Foreskin keratinocyte (primary cell): ENCODE measurements at places on chromosomes 3 and 15.

- DNase-seq, result no peak
Measured at GRCh38 chr3:73520931-73521461, 103.7 kb downstream of the PDZRN3 start.

GRCh38 chr3:116002235-116002634 is 378.9 kb downstream of the GAP43 start:
- no peak for DNase-seq

GRCh38 chr3:127073941-127074820 is 91.3 kb downstream of the PLXNA1 start:
- DNase-seq, result peak; percentile 16

DNA sequence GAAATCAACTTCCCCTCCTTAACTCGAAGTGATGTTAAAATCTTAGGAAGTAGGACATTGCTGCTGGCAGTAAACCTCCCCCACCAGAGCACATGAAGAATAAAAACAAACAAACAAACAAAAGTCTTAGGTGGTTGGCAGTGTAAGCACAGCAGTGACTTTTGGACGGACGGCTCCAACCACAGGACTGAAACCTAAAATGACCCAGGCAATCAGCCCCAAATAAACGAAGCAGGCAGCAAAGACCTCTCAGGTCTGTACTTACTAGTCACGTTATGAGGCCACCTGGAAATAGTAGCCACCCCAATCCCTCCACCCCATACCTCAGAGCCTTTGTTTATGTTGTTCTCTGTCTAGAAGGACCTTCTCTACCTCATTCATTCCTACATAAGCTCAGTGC is 33.5 kb upstream of the HES1 start:
- no peak for DNase-seq

DNA sequence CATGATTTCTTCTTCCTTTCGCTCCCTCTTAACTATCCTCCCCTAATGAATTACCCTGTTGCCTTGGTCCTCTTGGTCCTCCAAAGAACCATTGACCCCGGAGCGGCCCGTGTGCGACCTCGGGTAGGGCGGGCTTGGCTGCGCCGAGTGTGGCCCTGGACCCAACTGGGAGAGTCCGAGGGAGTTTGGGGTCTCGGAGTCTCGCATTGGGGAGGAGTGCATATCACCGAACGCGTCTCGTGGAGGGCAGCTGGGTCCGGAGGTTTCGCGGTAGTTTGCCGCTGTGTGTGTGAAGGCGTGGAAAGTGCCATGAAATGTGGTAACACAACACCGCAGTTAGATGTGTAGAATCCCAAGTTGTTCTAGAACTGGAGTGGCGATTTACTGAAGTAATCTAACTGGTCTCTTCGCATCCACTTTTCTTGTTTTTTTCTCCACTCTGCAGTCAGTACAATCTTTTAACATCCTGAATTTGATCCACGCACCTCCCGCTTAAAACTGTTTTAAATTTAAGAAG is 363 bp downstream of the GTF2E1 start:
- peak; percentile 16 for DNase-seq

DNA sequence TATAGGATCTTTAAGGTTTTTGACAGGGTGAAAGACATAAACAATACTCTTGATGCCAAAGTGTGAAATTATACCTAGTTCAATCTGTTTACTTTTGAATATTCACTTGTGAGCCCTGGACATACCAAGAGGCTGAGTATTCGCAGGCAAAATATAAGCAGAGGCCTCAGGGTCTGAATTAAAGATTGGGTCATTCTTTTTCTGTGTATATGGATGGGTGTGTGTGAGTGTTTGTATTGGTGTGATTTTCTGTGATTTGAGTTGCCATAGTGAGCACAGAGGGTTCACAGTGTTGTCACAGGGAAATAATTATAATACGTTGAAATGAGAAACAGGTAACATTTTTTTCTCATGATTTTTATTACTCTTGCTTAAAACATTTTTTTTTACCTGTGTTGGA is 770.7 kb upstream of the ALCAM start:
- DNase-seq, result no peak

DNA sequence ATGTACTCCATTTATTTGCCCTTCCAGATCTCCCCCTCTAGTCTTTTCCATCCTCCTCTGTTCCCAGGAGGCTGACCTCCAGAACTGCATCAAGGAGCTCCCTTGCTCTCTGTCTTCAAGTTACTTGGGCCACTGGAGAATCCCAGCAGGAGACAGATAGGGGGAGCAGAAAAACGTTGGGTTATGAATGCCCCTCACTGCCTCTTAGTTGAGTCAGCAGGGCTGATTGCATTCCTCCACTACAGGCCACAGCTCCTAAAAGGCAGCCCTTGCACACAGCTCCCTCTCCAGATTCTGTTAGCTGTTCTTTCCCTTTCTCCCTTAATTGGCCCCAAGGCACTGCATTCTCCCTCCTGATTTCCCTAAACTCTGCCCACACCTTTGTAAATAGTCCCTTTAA is 12.4 kb upstream of the CEP152 start:
- DNase-seq, result no peak

DNA sequence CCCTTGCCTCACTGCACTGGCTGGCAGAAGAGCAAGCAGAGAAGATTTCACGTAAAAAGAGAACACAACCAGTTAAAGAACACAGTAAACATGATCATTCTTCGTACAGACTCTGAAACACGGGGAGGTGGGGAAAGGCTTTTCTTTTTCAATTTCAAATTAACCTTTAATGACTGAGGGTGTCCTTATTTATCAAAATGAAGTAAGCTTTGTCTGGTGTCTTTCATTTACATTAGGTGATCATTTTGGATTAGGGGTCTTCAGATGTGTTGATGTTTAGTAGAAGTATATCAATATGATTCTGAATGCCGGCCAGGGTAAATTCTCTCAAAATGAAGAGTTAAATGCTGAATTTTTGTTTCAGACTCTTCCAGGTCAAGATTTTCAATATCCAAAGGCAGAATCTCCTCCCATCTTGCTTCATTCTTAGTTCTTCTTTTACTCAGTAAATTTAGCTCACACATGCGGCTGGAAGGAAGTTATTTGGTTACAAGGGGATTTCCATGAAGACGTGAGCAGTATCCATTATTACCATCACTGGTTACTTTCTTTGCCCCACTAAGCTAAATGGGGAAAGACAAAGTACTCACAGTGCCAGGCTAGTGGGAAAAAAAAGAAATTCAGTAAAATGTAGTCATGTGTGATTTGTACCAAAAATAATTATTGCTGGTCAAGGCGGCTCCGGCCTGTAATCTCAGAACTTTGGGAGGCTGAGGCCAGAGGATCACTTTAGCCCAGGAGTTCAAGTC is 272.2 kb upstream of the NR2F2 start:
- no peak for DNase-seq

DNA sequence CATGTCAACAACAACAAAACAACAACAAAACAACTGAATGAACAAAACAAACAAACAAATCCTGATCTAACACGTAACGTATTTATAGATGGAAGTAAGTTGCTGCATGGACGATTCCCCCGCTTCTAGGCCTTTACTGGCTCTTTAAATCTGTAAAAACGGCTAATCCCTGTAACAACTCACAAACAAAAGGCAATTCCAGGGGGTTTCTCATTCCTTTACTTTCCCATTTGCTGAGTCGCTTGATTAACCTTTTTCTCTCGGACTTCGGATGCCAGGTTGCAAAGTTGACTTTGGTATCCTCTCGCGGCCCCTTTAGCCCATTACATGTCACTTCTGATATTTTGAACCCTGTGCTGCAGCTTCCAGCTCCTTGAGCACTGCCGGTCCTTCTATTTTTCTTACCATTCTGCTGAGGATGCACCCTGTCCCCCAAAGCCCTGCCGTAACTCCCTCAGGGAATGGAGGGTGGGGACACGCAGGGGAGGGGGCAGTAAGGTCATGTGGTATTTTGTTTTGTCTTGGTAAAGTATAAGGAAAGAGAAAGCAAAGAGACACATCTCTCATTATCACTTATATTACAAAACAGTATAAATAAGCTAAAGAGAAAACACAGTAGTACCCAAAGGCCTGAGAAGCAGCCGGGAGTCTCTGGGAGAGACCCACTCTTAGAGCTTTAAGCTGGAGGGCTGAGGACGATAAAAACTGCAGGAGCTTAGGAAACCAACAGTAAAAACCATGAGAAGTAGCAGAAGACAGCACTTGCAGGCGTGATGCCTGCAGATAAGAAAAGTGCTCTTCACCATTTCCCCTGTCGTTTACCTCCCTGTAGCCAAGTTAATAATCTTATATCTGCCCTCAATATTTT is 457.8 kb upstream of the ZNF717 start:
- DNase-seq, result no peak

GRCh38 chr3:53038679-53039375 is 7.0 kb downstream of the SFMBT1 start:
- peak; percentile 27 for DNase-seq

GRCh38 chr3:29128001-29128400 is 152.9 kb upstream of the RBMS3 start:
- DNase-seq, result no peak

DNA sequence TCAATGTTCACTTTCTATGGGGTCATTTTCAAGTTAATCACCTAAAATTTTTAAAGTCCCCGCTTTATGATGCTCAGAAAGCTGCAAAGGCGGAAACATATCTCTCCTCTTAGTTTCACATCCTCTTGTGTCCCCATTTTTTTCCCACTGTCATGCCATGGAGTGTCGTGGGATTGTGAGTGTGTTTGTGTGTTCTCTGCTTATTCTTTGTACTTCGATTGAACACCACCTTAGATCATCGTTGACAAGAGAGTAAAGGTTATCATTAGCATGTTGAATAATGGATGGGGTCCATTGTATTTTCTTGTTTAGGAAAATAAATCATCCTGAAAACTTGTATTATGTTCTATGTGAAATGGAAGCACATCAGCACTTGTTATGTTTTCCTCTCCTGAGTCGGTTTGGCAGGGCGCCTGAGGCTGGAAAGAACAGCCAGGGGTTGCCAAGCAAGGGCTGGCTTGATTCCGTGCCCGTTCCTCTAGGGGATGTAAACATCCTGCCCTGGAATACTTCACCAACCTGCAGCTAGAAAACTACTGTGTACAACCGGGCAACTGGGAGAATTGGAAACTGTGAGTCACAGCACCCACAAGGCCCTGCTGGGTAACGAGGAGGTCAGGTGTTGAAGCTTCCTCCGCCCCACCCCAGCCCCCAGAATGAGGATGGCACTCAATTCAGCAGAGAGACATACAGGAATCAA is 67.2 kb downstream of the EIF4E3 start:
- peak; percentile 42 for DNase-seq

DNA sequence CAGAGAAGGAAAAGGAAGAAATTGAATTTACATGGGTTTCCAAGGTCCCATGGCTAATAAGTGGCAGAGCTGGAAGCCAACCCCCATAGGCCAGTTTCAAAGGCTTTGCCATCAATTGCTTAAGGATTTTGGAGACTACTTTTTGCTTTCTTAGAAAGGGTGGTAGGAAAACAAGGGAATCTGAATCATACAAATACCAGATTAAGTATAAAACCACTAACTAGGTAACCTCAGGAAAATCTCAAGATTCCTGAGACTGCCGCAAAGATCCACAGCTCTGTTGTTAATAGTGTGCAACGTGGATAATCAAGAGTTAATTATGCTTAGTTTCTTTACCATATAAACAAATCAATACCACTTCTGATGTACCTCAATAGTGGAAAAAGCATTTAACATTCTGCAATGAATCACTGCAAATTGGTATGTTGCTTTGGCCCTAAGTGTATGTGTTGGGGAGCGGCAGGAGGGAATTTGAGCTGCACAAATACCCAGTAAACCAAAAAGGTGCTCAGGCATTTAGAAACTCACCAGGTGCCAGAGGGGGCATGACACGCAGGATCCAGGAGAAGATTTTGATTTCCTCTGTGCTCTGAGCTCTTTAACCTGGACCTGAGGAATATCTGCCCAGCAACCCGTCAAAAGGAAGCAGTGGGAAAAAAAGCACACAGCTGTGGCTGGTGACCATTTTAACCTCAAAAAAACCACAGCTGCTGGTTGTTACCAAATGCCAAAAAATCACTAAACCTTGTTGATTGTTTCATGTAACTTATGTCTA is 22.0 kb downstream of the AADAC start:
- peak; percentile 39 for DNase-seq

- no peak for DNase-seq
Measured at GRCh38 chr3:102360183-102360860, 74.5 kb upstream of the ZPLD1 start.

DNA sequence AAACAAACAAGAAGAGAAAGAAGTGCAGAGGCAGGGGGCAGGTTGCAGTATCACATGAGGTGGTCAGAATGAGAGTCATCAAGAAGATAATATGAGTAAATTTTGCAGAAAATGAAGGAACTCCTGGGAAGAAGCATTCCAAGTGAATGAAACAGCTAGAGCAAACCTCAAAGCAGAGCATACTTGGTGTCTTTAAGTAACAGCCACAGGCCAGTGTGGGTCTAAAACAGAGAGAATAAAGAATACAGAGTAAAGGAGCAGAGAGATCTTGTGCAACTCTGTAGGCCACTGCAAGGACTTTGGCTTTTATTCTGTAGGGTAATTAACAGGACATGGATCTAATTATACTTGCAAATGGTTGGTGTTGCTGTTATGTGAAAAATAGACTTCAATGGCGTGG is 81.3 kb downstream of the STAC start:
- DNase-seq, result no peak

- DNase-seq, result peak; percentile 98
Measured at GRCh38 chr15:72231066-72231832, at the start of gene PKM. PKM (minus strand) TSS chr15:72231190; CDS start chr15:72219097, 12,093 bp downstream.

GRCh38 chr3:129045675-129046036 is 14.9 kb upstream of the GP9 start:
- no peak for DNase-seq

- DNase-seq, result no peak
Measured at GRCh38 chr3:62293051-62293780, 80.1 kb downstream of the FEZF2 start.

DNA sequence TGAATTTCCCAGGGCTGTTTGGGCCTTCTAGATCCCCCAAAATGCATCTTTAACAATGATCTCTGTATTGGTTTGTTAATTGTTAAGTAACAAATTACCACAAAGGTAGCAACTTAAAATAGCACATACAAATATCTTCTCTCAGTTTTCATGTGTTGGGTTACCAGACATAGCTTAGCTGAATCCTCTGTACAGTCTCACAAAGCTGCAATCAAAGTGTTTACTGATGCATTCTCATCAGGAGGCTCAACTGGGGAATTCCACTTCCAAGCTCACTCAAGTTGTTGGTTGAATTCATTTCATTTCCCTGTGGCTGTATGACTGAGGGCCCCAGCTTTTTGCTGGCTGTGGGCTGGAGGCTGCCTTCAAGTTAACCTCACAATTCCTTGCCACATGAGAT is 297.6 kb downstream of the RPLP1 start:
- DNase-seq, result no peak

- no peak for DNase-seq
Measured at GRCh38 chr3:99071096-99071495, 169.6 kb upstream of the DCBLD2 start.

DNA sequence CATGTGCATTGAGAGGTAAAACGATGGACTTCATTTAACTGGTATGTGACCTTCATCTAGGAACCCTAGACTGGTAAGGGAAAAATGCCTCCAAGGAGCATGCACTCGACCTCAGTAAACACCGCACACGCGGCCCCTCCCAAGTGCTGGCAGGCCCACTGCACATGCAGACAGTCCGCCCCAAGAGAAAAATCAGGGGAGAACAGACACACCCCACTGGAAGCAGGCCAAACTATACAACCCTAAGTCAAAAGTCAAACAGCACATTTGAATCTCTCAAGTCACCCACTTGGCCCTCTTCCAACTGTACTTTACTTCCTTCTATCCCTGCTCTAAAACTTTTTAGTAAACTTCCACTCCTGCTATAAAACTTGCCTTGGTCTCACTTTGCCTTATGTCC is 250.1 kb upstream of the HES1 start:
- DNase-seq, result no peak

- no peak for DNase-seq
Measured at GRCh38 chr3:61847784-61848462, 286.6 kb downstream of the PTPRG start.

- DNase-seq, result peak; percentile 19
Measured at GRCh38 chr3:28989646-28990089, 291.2 kb upstream of the RBMS3 start.

GRCh38 chr3:101095693-101096430 is 102.6 kb upstream of the ABI3BP start:
- DNase-seq, result no peak
